ENCODE measurements at places on chromosomes 4 and X. TPM values are rescaled to one million over a fixed set of nuclear protein-coding genes. Genes with fewer than 3 reads are reported as not detected.

GRCh38 chr4:123701131-123701575, 304.6 kb downstream of the SPRY1 start:
- no peak for DNase-seq

DNA sequence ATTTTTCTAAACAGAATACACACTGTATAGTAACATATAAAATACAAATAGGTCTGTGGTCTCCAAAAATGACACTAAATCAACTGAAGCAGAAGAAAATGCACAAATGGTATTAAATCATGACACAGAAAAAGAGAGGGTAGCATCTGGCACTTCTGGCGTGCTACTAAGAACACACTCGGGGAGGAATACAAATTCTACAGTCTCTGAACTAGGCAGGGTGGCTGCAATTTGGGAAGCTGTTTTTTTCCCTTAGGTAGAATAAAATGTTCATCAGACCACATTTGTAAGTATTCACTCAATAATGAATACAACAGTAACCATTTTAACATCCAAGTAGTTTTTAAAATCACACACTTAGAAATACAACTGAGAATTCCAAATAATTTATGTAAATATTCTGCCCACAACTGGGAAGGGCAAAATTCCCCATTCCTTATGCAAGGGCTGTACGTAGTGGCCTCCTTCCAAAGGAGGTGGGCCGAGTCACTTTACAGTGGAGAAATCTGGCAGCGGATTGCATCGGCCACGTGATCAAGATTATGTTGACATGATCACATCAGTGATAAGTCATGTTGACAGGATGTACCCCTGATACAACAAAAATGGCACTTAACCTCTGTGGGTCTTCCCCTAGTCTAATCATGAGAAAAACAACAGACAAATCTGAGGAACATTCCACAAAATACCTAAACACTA, 101.1 kb downstream of the TSPAN5 start:
- DNase-seq: no peak

- no peak for DNase-seq
These were observed 3.1 kb upstream of the SFRP2 start for GRCh38 chr4:153791746-153792617.

The MOB1B gene
- 1.6 TPM for polyA plus RNA-seq

DNA sequence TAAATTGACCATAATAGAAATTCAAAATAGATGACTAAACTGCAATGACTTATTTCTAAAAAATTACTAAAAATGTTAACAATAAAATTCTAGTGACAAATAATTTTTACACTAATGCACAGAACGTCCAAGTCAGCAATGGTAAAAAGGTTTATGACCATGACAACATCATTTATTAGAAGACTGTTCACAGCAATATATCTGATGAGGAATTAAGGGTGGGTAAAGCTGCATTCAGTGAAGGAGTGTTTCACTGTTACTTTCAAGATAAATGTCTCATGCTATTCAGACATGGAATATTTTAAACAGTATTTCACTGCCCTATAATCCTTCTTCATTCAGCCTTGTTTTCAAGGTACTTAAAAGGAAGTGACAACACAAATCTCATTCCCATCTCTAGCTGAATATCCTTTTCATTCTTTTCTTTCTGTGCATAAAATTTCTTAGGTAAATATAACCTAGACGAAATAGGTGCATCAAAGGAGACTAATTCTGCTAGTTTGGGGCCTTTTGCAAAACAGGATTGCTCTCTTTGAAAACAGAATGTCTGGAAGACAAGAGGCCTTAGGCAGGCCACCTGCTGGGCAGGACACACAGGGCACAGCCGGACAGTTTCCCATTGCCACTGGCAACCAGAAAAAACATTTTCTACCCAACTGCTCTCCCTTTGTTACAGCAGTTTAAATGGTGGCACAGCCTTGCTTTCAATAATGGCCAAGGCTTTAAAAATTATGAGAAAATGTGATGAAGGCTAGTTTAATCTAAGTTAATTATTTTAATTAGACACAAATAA, 600.3 kb downstream of the SPRY1 start:
- no peak for DNase-seq

The ARHGAP4 gene
- polyA plus RNA-seq: 75.7 TPM

The PASD1 gene
- not detected for polyA plus RNA-seq

DNA sequence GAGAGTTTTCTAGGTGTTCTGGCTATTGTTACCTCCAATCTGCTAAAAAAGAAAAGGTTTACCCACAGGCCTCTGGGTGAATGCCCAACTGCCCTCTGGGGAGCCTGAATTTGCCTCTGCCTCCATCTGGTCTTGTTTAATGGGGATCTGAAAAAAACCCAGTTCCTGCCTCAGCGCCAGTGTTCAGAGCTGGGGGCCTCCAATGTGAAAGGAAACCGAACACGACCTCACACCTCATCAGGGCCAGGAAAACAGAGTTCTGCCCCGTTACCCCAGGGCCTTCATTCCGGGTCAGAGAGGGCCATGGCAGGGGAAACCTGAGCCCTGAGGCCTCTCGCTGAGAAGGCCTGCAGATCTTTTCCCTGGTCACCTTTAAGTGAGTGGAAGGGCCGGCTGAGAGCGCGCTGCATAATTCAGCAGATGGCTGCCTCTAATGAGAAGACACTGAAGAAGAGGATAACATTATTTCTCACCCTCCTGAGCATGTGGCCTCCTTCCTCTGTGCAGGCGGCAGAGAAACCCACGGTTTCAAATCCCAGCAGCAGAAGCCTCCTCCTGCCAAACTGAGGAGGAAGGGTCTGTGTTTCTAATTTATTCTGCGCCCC, 6.8 kb downstream of the SEPTIN6 start:
- peak; percentile 58 for DNase-seq

The ZC4H2 gene
- polyA plus RNA-seq: 6.3 TPM

GRCh38 chrX:98141466-98141865, 1257.8 kb downstream of the RPA4 start:
- no peak for DNase-seq

Measured in immature natural killer cell (primary cell).